Caco-2 (cell line): ENCODE measurements at places on chromosomes 7 and 10.

GRCh38 chr7:137636376-137636775 lies 210.4 kb downstream of the DGKI start:
- H3K4me1 ChIP-seq, result no peaks in the 10 kb centered on the region
- DNase-seq, result no peak
- H3K36me3 ChIP-seq, result no peaks in the 10 kb centered on the region
- no peaks in the 10 kb centered on the region for H3K27me3 ChIP-seq
- no peak overlapping the region for H3K4me3 ChIP-seq

DNA sequence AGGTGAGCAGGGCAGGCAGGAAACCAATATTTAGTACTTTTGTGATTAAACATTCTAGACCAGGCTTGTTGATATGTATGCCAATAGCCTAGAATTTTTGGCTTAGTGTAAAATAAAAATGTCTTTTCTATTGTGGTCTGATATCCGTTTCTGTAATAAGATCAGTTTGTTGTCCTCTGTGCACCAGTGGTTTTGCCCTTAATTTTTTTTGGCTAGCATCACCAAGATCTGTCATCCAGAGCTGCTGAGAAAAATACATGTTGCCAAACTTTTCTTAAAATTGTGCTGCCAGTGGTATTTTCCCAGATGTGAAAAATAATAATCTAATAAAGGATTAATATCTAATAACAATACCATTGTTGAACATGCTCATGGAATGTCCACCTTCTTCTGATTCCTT lies 115.6 kb downstream of the TWIST1 start:
- no peaks in the 10 kb centered on the region for H3K36me3 ChIP-seq
- H3K27ac ChIP-seq, result no peak overlapping the region
- no peaks in the 10 kb centered on the region for H3K27me3 ChIP-seq

DNA sequence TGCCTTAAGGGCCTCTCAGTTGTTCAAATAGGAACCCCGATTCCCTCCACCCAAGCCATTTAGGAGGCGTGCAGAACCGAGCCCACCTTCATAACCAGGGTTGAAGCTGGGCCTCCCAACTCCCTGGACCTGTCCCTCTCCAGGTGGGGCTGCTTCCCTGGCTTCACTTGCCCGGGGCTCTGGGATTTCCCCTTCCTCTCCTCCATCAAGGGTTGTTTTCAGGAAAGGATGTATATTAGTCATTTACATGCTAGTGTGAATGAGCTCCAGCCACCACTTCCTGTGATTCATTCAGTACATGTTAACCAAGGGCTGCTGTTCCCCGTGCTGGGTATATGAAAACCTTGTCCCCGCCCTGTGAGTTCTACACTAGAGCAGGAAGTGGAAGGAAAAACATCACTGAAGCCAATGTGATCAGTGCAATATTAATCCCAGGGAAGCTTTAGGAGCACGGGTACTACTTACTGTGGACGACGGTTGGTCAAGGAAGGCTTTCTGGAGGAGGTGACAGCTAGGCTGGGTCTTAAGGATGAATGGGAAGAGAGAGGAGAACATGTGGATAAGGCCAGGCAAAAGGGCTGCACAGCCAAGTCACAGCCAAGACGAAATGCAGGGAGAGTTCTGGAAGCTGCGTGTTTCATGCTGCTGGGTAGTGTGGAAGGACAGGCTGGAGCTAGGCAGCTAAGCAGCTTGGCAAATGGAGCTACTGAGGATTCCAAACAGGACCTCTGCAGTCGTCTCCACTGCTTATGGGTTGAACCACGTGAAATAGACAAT lies 150.1 kb upstream of the SHH start:
- no peaks in the 10 kb centered on the region for H3K4me1 ChIP-seq
- H3K27me3 ChIP-seq, result no peaks in the 10 kb centered on the region
- no peak overlapping the region for H3K4me3 ChIP-seq
- no peak for DNase-seq
- H3K27ac ChIP-seq, result no peak overlapping the region
- no peaks in the 10 kb centered on the region for H3K36me3 ChIP-seq

- no peak overlapping the region for H3K4me3 ChIP-seq
- no peaks in the 10 kb centered on the region for H3K36me3 ChIP-seq
- no peak for DNase-seq
- H3K4me1 ChIP-seq, result no peaks in the 10 kb centered on the region
Observed at GRCh38 chr7:117097860-117098259, 144.6 kb downstream of the ST7 start.

GRCh38 chr10:117519286-117519685 lies 23.3 kb upstream of the EMX2 start:
- DNase-seq, result no peak
- H3K27me3 ChIP-seq, result no peaks in the 10 kb centered on the region
- no peak overlapping the region for H3K4me3 ChIP-seq
- peaks cover 54% of the 10 kb centered on the region for H3K4me1 ChIP-seq
- no peaks in the 10 kb centered on the region for H3K36me3 ChIP-seq

DNA sequence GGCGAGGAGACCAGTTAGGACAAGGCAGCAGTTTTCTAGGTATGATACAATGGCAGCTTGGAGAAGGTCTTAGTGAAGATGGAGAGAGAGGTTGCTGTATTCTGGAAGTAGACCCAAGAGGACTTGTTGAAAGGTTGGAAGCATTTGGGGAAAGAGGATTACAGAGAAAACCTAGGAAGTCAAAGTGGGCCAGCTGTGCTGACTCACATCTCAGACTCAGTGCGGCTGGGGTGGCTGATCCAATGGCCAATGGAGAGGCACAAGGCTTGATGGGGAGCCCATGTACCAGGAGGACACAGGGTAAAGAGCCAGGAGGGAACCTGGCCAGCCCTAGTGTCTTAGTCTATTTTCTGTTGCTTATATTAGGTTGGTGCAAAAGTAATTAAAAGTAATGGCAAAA lies 194.5 kb upstream of the GALNT17 start:
- H3K4me1 ChIP-seq, result no peaks in the 10 kb centered on the region
- no peak overlapping the region for H3K27ac ChIP-seq
- H3K36me3 ChIP-seq, result no peaks in the 10 kb centered on the region
- no peaks in the 10 kb centered on the region for H3K27me3 ChIP-seq
- no peak overlapping the region for H3K4me3 ChIP-seq

DNA sequence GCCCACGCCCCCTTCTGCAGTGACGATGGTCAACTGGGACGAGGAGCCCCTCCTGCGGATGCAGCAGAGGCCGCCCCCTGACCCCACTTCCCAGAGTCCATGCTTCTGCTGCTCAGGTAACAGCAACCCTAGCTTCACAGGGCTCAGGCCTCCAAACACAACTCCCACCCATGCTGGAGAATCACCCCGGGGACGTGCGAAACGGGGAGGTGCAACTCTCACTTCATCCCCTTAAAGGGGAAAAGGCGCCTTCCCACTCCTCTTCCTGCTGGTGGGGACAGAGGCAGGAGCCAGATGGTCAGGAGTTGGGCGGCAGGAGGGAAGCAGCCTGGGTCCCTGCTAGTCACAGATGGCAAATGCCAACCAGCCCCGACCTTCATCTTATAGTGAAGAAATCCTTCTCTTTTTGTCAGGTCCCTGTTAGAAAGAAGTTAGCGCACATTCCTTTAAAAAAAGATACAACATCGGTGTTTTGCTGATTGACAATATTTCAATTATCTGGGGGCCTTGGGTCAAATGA lies 155.4 kb downstream of the DIP2C start:
- no peaks in the 10 kb centered on the region for H3K36me3 ChIP-seq
- H3K27me3 ChIP-seq, result no peaks in the 10 kb centered on the region; the same call in 1 of the 2 replicates
- H3K4me1 ChIP-seq, result 0 out of 2 replicates have a peak, but pooled peaks cover 8% of the 10 kb centered on the region
- no peak overlapping the region for H3K4me3 ChIP-seq

- no peak overlapping the region for H3K4me3 ChIP-seq
- H3K36me3 ChIP-seq, result no peaks in the 10 kb centered on the region
- H3K27me3 ChIP-seq, result no peaks in the 10 kb centered on the region
- no peak overlapping the region for H3K27ac ChIP-seq
- no peaks in the 10 kb centered on the region for H3K4me1 ChIP-seq
Observed at GRCh38 chr7:132639983-132640382, 63.7 kb upstream of the PLXNA4 start.

- no peak overlapping the region for H3K27ac ChIP-seq
- DNase-seq, result no peak
- no peak overlapping the region for H3K4me3 ChIP-seq
- no peaks in the 10 kb centered on the region for H3K36me3 ChIP-seq
- H3K27me3 ChIP-seq, result no peaks in the 10 kb centered on the region
Observed at GRCh38 chr7:14480281-14480680, 422.3 kb downstream of the DGKB start.

- H3K36me3 ChIP-seq, result no peaks in the 10 kb centered on the region; the same call in 1 of the 2 replicates
- H3K27me3 ChIP-seq, result no peaks in the 10 kb centered on the region
- H3K4me3 ChIP-seq, result no peak overlapping the region
- peaks cover 23% of the 10 kb centered on the region for H3K4me1 ChIP-seq
Observed at GRCh38 chr10:32937911-32938424, 20.1 kb downstream of the ITGB1 start.

- H3K36me3 ChIP-seq, result no peaks in the 10 kb centered on the region
- no peak overlapping the region for H3K4me3 ChIP-seq
- H3K4me1 ChIP-seq, result no peaks in the 10 kb centered on the region; the same call in 1 of the 2 replicates
- H3K27ac ChIP-seq, result no peak overlapping the region
Observed at GRCh38 chr10:70682920-70683600, 10.8 kb downstream of the ADAMTS14 start.

GRCh38 chr7:14501436-14501835 lies 401.1 kb downstream of the DGKB start:
- H3K36me3 ChIP-seq, result no peaks in the 10 kb centered on the region
- no peak for DNase-seq
- no peaks in the 10 kb centered on the region for H3K4me1 ChIP-seq
- no peak overlapping the region for H3K4me3 ChIP-seq

GRCh38 chr10:123746942-123747341 lies 80.8 kb downstream of the GPR26 start:
- H3K4me3 ChIP-seq, result no peak overlapping the region
- no peaks in the 10 kb centered on the region for H3K36me3 ChIP-seq
- no peak for DNase-seq
- H3K27me3 ChIP-seq, result no peaks in the 10 kb centered on the region

DNA sequence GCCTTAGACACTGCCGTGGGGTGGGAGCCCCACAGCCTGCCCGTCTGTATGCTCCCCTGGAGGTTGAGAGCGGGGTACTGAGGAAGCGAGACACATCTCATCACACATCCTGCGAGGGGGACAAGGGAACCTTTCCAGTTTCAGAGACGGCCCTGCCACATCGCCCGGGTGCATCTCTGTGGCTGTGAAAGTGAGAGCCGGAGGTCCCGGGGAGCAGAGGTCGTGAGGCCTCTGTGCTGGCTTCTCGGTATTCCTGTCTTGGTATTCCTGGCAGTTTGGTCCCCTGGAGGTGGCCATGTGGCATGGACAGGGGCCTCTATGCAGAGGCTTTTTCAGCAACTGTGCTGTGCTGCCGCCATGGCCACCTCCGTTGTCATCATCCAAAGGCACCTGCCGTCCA lies 30.8 kb upstream of the UNCX start:
- no peak overlapping the region for H3K4me3 ChIP-seq
- no peaks in the 10 kb centered on the region for H3K4me1 ChIP-seq
- H3K36me3 ChIP-seq, result no peaks in the 10 kb centered on the region
- no peak overlapping the region for H3K27ac ChIP-seq
- no peak for DNase-seq
- no peaks in the 10 kb centered on the region for H3K27me3 ChIP-seq

DNA sequence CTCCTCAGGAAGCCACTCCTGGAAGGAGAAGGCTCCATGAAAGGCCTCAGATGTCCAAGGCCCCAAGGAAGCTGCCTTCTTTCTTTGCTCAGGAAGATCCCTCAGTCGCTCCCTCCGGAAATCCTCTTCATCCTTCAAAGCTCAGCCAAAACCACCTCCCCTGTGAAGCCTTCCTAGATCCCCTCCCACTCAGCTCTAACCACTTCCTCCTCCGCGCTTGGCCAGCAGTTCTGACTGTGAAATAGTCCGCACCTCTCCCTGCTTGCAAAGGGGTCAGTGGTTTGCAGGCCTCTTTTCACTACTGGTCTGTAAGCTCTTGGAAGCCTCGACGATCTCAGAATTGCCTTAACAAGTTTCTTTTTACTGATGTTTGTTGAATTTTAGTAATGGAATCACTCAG lies 23.9 kb downstream of the PYROXD2 start:
- DNase-seq, result no peak
- H3K4me1 ChIP-seq, result no peaks in the 10 kb centered on the region
- H3K27me3 ChIP-seq, result no peaks in the 10 kb centered on the region; the same call in none of the 2 replicates
- no peak overlapping the region for H3K4me3 ChIP-seq

GRCh38 chr10:122021379-122021778 lies 32.4 kb downstream of the TACC2 start:
- no peaks in the 10 kb centered on the region for H3K27me3 ChIP-seq
- H3K36me3 ChIP-seq, result peaks cover 1% of the 10 kb centered on the region; the same call in 1 of the 2 replicates
- H3K27ac ChIP-seq, result no peak overlapping the region
- H3K4me3 ChIP-seq, result no peak overlapping the region

- H3K27ac ChIP-seq, result peak within 1 kb of the TSS; percentile 30
- DNase-seq, result no peak
- peaks cover 15% of the 10 kb centered on the region for H3K4me1 ChIP-seq
- H3K36me3 ChIP-seq, result no peaks in the 10 kb centered on the region
Observed at GRCh38 chr7:143934526-143935325, at the start of gene OR2F2. Gene OR2F2 (plus strand): TSS chr7:143935233. CDS start chr7:143935233, 0 bp downstream.

DNA sequence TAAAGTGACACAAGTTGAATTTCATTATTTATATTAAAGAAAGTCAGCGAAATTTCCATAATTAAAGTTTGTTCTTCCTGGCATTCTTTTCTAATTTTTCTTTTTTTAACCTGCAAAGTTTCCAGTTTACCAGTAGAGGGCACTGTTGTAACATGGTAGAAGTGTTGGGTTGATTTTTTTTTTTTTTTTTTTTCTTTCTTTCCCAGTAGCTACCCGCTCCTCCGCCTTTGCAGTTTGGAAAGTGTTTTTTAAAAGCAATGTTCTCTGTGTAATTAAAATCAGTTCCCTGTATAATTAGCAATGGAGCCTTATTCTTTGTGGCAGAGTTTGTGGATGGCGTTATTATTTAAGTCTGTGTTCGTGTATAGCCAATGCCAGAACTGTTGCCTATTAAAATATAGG lies 53.7 kb downstream of the TAF3 start:
- no peaks in the 10 kb centered on the region for H3K27me3 ChIP-seq
- peak overlapping the region; percentile 25 for H3K4me3 ChIP-seq
- DNase-seq, result peak; percentile 21
- no peak overlapping the region for H3K27ac ChIP-seq

GRCh38 chr10:114877301-114877644 lies 55.7 kb downstream of the FHIP2A start:
- no peaks in the 10 kb centered on the region for H3K27me3 ChIP-seq
- H3K4me1 ChIP-seq, result no peaks in the 10 kb centered on the region
- no peak for DNase-seq
- H3K27ac ChIP-seq, result no peak overlapping the region

DNA sequence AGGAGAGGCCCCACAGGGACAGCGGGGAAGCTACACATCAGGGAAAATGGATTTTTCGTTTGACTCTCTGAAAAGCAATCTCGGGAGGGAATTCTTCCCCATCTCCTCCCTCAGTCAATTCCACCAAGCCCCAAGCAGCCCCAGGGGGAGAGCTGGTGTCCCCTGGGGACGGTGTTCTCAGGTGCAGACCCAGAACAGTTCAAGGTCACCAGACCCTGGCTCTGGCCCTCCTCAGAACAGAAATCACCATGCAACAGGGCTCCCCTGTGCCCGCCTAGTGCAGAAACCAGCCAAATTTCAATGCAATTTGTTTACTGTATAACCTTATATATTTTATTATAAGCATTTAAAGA lies 34.1 kb downstream of the GSDME start:
- no peak overlapping the region for H3K4me3 ChIP-seq
- no peak for DNase-seq
- no peak overlapping the region for H3K27ac ChIP-seq
- H3K36me3 ChIP-seq, result peaks cover 2% of the 10 kb centered on the region; the same call in 1 of the 2 replicates
- H3K4me1 ChIP-seq, result no peaks in the 10 kb centered on the region
